ENCODE measurements at places on chromosomes 16 and 17. TPM values are rescaled to one million over a fixed set of nuclear protein-coding genes. Genes with fewer than 3 reads are reported as not detected.

DNA sequence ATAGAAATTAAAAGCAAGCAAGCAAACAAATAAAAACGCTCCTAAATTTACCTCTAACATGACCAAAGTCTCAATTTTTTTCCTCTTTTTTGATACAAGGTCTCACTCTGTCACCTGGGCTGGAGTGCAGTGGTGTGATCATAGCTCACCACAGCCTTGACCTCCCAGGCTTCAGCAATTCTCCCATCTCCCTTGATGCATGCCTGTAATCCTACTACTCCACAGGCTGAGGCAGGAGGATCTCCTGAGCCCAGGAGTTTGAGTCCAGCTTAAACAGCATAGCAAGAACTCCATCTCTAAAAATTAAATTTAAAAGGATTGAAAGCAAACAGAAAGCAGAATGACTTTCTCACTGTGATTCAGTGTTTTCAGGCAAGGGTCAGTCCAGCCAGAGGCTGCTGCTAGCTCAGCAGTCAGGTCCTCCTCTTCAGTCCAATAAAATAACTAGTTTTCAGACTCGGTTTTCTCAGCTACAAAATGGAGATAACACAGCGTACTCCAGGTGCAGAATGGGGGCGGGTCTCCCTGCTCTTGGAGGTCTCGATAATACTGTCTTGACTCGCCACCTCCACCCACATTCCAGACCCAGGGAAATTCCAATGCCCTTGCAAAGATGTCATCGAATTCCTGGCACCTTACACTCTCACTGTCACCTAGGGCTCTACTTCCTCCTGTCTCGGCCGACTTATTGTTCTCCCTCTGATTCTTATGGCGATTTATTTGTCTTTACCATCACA, 20.7 kb upstream of the MRTFB start:
- DNase-seq: no peak

DNA sequence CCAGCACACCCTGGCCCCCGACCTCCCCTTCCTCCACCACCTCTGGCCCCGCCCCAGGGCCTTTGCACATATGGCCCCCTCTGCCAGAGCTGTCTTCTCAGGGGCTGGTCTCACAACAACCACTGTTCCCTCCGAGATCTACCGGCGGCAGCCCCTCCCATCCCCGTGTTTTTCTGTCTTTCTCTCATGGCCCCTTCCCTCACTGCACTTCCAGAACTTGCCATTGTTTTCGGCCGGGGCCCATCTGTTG, 30.2 kb downstream of the ZFPM1 start:
- DNase-seq: no peak

DNA sequence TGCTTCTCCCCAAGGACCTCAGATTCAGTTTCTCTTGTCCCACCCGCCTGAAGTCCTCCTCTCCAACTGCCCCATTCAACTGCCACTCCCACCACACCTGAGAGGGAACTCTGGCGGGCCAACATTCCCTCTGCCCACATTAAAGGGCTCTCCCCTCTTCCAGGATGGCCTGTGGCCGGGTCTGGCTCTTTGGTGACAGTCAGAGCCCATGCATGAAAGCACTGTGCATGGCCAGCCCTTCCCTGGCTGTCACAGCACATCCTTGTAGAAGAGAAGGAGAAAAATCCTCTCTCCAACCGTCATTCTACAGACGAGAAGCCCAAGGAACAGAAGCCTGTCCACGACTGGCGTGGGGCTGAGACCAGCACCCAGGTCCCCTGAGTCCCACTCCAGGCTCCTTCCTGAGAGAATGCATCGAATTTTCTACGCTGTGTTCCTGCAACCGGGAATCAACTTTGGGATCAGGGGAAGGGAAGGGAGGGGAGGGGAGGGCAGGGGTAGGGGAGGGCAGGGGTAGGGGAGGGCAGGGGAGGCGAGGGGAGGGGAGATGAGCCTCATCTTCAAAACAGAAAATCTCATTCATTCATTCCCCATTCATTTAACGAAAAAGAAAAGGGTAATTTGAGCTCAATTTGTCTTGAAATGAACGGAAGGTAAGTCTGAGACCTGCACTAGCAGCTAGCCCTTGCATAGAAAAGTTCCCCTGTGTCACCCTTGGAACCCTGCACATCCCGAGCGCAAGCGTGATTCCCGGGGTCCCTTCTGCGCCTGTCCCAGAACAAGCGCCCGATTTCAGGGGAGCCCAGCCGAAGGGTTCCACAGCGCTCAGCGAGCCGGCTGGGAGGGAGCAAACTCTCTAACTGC, at the start of gene ABCC12:
ABCC12 (minus strand) TSS at position 68 of the 864 bp plus-strand sequence. CDS start 9,569 bp downstream, outside the sequence.
- no peak for DNase-seq

GRCh38 chr17:63631626-63632025, 9.4 kb downstream of the MAP3K3 start:
- DNase-seq: no peak

KRT36 gene
- total RNA-seq: not detected

GRCh38 chr17:60138769-60139437, 10.9 kb upstream of the CA4 start:
- no peak for DNase-seq

- DNase-seq: no peak
Measured at GRCh38 chr17:3962965-3963236, 1.3 kb downstream of the ATP2A3 start.

DNA sequence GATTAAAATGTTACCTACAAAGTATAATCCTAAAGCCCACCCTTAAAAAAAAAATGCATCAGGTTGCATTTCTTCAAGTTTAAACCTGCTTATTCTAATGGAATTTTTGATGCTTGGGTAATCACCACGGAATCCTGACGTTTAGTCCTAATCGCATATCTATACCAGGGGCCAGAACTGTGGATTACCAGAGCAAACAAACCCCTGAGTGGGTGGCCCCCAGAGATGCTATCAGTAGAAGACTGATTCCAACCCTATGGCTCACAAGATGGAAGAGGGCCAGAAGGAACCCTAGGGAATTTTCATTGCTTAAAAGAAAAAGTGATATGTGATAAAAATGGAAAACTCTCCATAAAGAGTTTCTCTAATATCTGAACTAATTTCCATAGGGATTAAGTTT, 152.2 kb upstream of the NOG start:
- no peak for DNase-seq

RNF166 gene
- 179 TPM for total RNA-seq

- DNase-seq: peak; percentile 71
Measured at GRCh38 chr17:76240461-76241203, at the start of gene RNF157. Gene RNF157 (minus strand): TSS chr17:76240493. CDS start chr17:76240240, 253 bp downstream.

DNA sequence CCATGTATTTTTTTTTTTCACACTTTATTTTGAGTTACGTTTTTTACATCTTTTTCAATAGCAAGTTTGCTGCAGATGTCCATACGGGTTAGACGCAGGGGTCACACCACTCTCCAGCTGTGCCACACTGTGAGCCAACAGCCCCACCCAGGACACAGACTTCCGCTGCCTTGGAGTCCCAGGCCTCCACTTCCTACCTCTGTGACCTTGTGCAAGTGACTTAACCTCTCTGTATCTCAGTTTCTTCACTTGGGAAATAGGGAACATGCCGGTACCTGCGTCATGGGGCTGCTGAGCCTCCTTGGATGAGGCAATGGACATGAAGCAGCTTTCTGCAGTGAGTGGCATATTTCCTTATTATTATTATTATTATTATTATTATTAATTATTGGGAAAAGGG, 3.3 kb upstream of the PITPNA start:
- DNase-seq: no peak

GRCh38 chr17:79715943-79716797, 14.6 kb upstream of the ENPP7 start:
- no peak for DNase-seq

All from naive thymus-derived CD4-positive, alpha-beta T cell (primary cell).